ENCODE measurements at places on chromosomes 16 and 17.

DNA sequence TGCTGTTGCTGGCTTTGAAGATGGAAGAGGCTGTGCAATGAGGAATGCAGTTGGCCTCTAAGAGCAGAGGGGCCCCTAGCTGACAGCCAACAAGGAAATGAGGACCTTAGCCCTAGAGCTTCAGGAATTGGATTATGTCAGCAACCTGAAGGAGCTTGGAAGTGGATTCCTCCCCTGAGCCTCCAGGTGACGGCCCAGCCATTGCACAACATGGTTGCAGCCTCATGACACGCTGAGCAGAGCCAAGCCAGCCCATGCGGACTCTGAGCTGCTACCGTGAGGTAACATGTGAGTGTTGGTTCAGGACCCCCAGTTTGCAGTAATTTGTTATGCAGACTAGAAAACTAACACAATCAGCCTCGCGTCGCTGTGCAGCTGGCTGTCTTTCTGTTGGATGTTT, 20.2 kb downstream of the CCDC42 start:
- DNase-seq, result no peak

DNA sequence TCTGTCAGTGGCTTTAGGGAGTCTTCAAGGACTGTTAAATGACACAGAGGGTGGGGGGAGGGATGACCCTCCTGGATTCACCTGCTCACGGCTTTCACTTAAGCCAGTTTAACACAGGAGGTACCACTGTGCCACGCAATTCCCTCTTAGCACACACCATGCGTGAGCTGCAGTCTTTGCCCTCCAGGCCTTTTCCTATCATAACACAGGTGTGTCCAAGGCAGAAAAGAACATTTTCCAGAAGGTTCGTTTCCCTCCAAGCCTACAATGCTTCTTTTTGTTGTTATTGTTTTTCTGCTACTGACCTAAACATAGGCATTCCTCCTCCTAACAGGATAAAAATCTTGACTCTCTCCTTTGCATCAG, 1.1 kb downstream of the ZFHX3 start:
- no peak for DNase-seq

- no peak for DNase-seq
Observed at GRCh38 chr16:53219795-53220454, 165.1 kb downstream of the CHD9 start.

DNA sequence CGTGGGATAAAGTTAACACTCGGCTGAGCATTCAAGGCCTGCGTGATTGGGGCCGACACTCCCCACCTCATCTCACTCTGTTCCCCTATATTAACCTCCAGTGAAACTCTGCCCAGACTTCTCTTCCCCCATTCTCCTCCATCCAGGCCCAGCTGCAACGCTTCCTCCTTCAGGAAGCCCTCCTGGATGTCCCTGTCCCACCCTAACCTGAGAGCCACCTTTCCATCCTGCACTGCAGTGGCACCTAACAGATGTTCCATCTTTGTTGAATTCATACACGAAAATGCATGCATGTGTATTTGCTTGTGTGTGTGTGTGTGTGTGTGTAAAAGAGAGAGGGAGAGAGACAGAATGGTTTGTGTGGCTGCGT, 32.6 kb upstream of the SBK1 start:
- DNase-seq, result no peak

- DNase-seq, result no peak
Observed at GRCh38 chr16:66337463-66338188, 28.9 kb upstream of the CDH5 start.

DNA sequence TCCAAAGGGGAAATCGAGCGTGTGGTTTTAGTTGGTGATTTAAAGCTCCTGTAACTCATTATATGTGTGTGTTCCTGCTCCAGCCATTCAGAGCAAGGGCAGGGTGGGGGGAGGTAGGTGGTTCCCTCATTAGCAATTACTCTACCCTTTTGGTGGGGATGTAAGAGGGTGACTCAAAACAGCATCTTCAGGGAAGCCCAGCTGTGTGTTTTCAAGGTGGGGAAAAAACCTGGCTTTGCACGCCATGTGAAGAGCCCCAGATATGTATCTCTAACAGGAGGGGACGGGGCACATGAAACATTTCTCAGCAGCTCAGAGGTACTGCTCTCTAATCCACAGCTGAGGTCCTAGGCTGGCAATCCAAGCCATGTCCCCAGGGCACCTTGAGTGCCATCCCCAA, 241.3 kb upstream of the ZFHX3 start:
- DNase-seq, result no peak

DNA sequence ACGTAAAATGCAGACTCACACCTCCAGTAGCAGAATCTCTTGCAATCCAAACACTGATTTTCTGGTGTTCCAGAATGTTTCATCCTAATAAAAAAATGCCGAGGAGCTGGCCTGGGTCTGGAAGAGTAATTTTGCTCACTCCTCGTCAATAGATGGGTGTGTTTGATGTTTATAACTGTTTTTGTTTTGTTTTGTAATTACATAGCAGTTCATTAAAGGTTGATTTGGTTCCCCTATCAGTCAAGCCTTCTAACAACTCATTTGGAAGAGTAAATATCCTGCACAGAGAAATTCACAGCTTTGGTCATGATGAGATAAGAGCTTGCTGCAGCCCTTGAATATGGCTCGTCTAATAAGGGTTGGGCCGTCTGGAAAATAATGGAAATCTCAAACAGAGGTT, 36.8 kb upstream of the ELAC2 start:
- DNase-seq, result no peak

DNA sequence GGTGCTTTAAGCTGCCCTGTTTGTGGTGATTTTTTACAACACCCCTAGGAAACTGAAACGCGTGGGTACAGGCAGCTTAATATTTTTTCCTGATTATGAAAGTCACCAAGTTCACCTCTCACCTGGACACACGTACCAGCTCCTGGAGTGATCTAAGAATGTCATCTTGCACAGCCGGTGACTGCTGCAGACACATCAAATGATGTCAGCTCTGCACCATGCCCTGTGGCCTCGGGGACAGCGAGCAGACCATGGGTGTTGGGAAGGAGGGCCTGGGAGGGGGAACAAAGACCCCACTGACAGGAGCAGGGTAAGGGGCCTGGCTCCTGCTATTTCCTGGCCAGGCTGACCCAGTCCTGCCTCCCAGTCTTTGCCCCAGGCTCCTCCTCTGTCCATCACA, 272.7 kb downstream of the PARN start:
- no peak for DNase-seq

- peak; percentile 98 for DNase-seq
Observed at GRCh38 chr17:41864836-41865595, at the start of gene KLHL11. KLHL11 (minus strand) TSS chr17:41865423; CDS start chr17:41865370, 53 bp downstream.
